ENCODE measurements at places on chromosomes 5 and 9.

- no peak for DNase-seq
These were observed 113.5 kb downstream of the SMARCA2 start for GRCh38 chr9:2128618-2129017.

- DNase-seq = no peak
These were observed 28.8 kb upstream of the IER5L start for GRCh38 chr9:129206905-129207304.

DNA sequence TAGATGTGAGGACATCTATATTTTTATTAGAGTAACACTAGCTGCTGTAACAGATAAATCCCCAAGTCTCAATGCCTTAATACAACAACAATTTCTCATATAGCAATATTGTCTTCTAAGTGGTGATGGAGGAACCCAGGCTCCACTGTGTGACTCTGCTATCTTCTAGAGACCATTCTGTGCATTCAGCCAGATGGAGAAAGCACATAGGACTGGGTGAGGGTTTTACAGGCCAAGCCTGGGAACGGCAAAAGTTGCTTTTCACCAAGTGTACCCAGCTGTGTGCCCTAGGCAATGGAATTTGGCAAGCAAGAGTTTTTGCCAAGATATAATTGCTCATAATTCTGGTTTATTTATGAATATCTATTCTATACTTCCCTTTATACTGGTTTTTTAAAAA lies 11.7 kb downstream of the RBM22 start:
- no peak for DNase-seq

GRCh38 chr5:143395638-143396352 lies 7.7 kb downstream of the NR3C1 start:
- no peak for DNase-seq

GRCh38 chr9:70492319-70492777 lies 77.9 kb upstream of the KLF9 start:
- no peak for DNase-seq

DNA sequence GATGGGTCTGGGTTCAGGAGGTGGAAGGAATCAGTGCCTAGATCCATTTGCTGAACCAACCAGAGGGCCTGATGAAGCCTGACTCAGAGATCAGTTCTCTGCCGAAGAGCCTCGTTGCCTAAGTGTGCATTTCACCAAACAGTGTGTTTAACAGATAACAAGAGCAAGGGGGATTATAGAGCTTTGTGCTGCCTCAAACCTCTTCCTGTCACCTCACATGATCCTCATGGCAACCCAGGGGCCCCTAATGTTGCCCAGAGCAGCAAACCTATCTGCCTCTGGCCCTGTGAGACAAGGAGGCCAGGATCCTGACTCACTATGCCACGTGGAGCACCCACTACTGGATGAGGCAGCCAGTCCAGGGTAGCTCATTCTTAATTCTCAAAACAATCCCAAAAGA lies 66.3 kb upstream of the EPB41L4B start:
- DNase-seq = no peak

DNA sequence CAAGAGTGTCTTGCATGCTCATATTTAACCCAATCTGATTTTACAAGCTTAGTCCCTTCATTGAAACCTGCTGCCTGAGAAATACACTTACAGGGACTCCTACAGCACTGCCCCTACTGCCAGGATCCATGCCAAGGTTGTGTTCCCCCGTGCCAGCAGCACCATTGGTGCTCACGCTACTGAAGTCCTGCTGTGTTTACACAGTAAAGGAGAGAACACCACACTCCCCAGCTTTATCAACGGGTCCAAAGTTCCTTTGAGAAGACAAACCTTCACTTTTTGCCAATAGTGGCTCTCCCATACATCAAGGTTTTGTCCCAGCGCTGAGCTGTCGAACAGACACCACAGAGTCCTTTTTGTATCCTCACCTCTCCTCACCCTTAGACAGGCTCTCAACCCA lies 155.1 kb upstream of the WWC1 start:
- DNase-seq = no peak

- DNase-seq = no peak
These were observed 108.9 kb downstream of the MARCHF3 start for GRCh38 chr5:126921241-126922091.

- no peak for DNase-seq
These were observed 614 bp upstream of the CPLANE1 start for GRCh38 chr5:37249815-37250164.

- DNase-seq = no peak
These were observed 77.4 kb downstream of the SEC61B start for GRCh38 chr9:99299211-99300102.

GRCh38 chr5:43427306-43427705 lies 15.1 kb upstream of the CCL28 start:
- DNase-seq = no peak

DNA sequence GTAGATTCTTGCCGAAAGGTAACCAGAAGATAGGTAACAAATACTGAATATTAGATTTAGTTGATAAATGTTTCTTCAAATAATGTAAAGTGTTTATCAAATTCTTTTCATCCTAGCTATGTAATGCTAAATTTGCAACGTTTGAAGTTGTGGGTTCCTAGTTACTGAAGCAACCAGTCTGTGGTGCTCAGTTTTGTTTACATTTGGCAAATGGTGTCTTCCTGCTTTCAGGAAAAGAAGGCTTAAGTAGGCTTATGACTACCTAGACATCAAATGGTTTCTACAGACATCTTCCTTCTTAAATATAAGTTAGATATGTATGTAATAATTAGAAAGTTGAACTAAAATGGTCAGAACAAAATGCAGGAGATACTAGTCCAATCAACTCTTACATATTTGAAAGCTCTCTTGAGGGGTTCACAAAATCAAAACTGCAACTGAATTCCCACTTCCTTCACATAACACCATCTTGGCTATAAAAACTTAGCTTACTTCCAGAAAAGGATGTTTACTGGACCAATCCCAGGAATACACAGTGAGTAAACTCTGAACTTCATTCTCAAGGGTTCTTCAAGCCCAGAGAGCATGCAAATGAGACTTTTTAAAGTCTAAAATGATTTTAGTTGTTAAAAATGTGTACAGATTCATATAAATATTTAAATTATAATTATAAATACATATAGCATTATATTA lies 125.7 kb upstream of the ITGA1 start:
- no peak for DNase-seq

- DNase-seq = no peak
These were observed 56.8 kb downstream of the FGF10 start for GRCh38 chr5:44332285-44332971.

GRCh38 chr9:92954049-92954861 lies 6.9 kb downstream of the FGD3 start:
- DNase-seq = peak; percentile 81

- DNase-seq = no peak
These were observed 361.3 kb downstream of the NR2F1-AS1 start for GRCh38 chr5:93219641-93220145.

DNA sequence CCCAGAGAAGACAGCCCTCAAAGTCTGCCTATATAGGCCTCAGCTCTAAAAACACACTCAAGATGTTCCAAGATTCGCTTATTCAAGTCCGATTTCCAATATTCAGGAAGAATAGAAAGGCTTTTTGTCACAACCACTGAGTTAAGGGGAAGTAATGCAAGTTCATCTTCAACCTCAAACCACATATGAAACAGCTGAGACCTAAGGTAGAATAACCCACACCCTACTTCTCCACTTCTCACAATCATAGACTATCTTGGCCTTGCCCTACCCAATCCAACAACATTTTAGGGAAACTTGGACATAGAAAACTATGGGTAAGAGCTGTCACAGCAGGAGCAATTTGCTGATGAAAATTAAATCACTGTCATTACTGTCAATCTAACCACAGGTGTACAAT lies 152.0 kb upstream of the LRRTM2 start:
- no peak for DNase-seq

GRCh38 chr5:126987271-126987899 lies 43.0 kb downstream of the MARCHF3 start:
- DNase-seq = no peak

GRCh38 chr5:122707796-122708195 lies 67.1 kb upstream of the SNX2 start:
- no peak for DNase-seq

GRCh38 chr5:112159435-112159834 lies 259.6 kb downstream of the EPB41L4A start:
- no peak for DNase-seq

DNA sequence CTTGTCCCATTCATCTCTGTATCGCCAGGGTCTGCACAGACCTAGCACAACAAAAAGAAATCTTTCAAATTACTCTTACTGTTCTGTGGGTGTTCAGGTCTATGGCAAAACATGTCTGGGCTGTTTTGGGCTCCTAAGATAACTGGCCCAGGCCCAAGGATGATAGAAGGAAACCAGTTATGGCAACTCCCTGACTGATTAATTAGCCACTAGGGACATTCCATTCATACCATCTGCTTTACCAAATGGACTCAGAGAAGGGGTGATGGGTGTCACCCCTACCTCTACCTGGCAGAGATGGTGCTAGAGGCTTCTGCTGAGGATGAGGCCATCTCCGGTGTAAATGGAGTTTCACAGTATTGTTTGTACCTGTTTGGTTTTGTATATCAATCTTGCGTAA lies 1.9 kb downstream of the SLC31A2 start:
- no peak for DNase-seq

DNA sequence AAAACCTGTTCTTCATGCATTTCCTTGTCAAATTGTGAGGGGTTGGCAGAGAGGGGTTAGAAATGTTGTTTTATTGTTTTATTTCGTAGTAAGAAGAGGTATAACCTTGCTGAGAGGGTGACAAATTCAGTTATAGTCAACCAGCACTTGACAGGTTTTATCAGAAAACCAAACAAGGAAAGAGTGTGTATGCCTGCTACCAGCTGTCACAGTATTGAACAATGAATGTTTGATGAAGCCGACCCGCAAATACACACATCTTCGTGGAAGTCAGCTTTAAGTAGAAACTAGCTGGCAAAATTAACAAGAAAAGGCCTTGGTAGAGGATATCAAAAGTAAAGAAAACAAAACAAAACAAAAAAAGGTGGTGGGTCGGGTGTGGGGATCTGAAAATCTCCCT lies 214.6 kb upstream of the TLE4 start:
- no peak for DNase-seq

- DNase-seq = no peak
These were observed 176.4 kb upstream of the PITX1 start for GRCh38 chr5:135210286-135211055.

- no peak for DNase-seq
These were observed 606.7 kb downstream of the PSAT1 start for GRCh38 chr9:78903581-78903980.

- no peak for DNase-seq
These were observed 8.3 kb upstream of the SHC3 start for GRCh38 chr9:89186960-89187359.

DNA sequence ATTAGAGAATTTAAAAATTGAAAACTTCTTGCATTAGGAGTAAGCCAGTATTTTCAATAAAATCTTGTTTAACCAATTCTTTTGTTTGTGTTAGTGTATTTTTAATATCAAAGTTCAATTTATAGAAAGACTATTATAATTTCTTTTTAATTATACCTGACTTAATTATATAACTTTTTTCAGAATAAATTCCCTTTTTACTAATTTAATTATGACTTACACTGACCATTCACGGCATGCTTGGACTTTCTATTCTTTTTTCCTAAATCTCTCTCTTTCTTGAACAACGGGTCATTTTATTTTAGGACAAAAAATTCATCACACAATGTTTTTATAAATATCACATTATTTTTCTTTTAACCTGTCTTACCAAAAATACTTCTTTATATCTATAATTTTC lies 555.3 kb upstream of the PTGER4 start:
- no peak for DNase-seq

GRCh38 chr5:98144710-98145109 lies 628.8 kb upstream of the RGMB start:
- DNase-seq = no peak

DNA sequence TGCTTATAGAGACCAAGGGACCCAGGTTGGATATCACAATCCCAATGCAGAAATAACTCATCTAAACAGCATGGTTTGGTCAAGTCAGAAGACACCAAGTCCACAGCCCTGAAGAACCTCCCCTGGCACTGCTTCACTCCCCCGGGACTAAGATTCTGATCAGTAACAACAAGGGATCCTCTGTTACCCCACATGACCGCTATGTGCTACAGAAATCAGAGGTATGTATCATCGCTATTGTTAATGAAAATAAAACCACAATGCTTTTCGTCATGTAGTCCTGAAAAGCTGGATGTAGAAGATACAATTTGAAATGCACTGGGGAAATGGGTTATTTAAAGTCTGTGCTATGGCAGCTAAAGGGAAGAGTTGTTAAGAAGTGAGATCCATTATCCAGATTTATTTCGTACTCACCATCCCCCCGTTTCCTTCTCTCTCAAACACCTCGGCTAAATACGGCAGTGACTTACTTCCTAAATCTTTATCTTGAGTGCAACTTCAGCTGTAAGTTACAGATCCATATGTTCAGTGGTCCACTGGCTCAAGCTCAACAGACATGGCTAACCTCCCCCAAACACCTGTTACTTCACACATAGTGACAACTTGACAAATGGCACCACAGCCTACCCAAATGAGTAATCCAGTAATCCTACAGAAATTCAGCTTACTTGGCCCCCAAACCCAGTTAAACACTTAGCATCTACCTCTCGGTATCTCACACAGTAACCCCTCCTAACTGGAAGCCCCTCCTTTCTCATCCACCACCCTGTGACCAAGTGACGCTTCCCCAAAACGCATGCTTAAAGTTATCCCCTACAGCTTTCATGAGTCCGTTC lies 129.2 kb downstream of the MYO10 start:
- DNase-seq = no peak

- no peak for DNase-seq
These were observed 109.6 kb downstream of the ATP10B start for GRCh38 chr5:160742446-160742845.

- DNase-seq = no peak
These were observed 264.4 kb upstream of the MSX2 start for GRCh38 chr5:174459832-174460448.

DNA sequence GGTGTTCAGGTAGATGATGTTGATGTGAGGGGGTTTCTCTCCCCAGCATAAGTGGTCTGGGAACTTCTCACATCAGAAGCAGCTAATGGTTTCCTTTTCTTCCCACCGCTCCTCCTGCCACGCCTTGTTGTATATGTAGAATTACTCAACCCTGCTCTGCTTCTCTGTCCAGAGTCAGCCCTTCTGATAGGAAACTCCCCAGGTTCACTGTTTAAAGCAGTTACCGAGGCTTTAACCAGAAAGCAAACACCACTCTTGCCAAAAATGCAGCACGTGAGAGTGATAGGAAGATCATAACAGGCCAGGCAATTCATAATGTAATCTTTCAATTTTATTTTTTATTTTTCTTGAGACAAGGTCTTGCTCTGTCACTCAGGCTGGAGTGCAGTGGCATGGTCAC lies 10.5 kb upstream of the TMEM252 start:
- DNase-seq = no peak

GRCh38 chr5:134879456-134879855 lies 5.3 kb downstream of the TXNDC15 start:
- DNase-seq = no peak
